ENCODE measurements at places on chromosomes 7 and 10. TPM values are rescaled to one million over a fixed set of nuclear protein-coding genes. Genes with fewer than 3 reads are reported as not detected.

DNA sequence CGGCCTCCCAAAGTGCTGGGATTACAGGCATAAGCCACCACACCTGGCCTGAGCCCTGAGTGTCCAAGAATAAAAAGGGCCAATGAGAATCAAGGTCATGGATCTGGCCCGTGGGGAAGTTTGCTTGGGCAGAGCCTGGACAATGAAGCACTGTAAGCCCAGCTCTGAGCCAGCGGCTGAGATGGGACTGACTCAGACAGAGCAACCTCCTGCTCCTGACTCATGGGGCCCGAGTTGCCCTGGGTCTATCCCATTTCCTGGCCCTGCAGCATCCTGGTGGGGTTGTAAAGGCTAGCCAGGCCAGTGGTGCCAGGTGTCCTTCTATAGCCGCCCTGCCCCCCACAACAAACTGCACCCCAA is 5.2 kb upstream of the MYH16 start:
- no peak for DNase-seq

DNA sequence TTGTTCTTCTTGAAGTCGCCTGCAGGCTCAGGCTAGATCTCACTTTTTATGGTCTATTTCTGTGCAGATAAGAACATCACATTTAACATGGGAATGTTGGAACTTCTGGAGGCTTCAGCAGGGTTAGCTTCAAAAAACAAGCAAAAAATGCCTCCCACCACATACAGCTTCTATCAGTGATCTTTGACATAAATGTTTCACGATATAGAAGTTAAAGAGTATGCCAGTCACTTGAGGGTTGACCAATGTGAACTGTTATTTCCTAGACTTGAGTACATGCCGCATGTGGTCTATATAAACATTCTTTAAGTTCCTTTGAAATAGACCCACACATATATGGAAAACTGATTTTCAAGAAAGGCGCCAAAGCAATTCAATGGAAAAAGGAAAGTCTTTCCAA is 219.2 kb upstream of the KLF14 start:
- DNase-seq = no peak

GRCh38 chr10:110641256-110641655 is 2.9 kb upstream of the RBM20 start:
- no peak for DNase-seq

DNA sequence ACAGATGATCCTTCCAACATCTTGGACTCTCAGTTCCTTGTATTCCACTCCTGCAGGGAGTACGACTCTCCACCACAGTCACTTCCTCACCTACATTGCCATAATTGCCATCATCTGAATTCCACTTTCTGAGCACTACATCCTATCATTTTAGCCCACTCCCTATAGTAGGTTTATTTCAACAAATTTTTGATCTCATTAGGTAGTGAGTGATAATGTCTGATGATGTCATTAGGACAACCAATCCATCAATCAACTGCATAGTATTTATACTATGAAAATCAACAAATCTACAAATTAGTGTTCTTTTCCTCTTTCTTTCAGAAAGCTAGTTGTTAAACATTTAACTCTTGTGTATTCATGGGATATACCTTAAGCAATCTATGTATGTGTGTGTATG is 13.7 kb upstream of the TRA2A start:
- no peak for DNase-seq

GRCh38 chr10:78339251-78339650 is 305.6 kb downstream of the RPS24 start:
- peak; percentile 58 for DNase-seq

DNA sequence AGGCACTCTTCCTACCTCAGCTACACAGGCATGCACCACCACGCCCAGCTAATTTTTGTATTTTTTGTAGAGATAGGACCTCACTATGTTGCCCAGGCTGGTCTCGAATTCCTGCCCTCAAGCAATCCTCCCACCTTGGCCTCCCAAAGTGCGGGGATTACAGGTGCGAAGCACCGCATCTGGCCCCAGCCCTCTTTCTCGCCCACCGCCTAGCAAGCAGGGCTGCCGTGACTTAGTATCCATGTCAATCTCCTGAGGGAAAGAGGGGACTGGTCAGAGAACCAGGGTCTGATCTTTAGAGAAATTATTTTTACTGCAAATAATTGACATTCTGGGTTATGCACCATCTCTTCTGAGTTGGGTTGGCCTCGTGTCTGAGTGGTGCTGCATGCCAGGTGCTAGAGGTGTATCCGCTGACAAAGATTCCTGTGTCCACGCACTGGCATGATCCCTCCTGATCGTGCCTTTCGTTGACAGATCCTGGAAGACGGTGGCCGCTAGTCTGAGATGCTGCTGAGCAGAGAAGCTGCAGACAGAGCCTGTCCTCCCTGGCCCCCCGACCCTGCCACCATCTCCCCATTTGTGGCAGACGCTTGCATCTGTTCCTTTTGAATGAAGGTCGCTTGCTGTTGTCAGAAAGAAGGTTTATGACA is 22.7 kb downstream of the WIPI2 start:
- DNase-seq = peak; percentile 48

- DNase-seq = no peak
These were observed 636.3 kb downstream of the PARD3 start for GRCh38 chr10:34178756-34179155.

OR13A1 gene
- not detected for total RNA-seq

SORCS3 gene
- total RNA-seq = 1.1 TPM

DNA sequence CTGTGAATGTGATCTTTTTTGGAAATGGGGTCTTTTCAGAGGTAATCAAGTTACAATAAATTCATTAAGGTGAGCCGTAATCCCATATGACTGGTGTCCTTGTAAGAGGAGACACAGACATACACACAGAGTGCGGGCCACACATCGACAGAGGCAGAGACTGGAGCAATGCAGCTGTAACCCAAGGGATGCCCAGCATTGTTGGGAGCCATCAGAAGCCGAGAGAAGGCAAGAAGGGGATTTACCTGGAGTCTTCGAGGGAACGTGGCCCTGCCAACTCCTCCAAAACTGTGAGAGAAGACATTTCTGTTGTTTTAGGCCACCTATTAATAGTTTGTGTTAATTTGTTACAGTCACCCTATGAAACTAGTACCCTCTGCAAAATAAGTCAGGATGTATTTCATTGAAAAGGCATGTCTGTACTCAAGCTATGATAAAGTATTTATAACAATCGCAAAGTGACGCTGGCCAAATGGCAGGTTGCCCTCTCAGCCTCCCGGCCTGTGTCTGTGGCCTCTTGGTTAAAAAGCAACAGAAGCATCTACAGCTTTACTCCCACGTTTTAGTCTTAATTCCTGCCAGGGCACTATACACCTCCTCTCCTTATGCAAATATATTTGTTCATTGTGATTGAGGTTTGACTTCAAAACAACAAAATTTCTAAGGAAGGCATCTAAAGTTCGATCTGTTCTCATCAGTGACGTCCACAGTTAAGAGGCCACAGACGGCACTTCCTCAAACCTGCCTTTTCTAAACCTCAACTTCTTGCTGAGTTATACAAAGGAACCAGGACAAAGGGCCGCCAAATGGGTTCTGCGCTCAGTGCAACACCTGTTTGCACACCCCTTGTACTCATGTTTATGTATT is 46.8 kb downstream of the HIPK2 start:
- DNase-seq = no peak

AKR1D1 gene
- not detected for total RNA-seq

CCDC3 gene
- total RNA-seq = 6.9 TPM

DNA sequence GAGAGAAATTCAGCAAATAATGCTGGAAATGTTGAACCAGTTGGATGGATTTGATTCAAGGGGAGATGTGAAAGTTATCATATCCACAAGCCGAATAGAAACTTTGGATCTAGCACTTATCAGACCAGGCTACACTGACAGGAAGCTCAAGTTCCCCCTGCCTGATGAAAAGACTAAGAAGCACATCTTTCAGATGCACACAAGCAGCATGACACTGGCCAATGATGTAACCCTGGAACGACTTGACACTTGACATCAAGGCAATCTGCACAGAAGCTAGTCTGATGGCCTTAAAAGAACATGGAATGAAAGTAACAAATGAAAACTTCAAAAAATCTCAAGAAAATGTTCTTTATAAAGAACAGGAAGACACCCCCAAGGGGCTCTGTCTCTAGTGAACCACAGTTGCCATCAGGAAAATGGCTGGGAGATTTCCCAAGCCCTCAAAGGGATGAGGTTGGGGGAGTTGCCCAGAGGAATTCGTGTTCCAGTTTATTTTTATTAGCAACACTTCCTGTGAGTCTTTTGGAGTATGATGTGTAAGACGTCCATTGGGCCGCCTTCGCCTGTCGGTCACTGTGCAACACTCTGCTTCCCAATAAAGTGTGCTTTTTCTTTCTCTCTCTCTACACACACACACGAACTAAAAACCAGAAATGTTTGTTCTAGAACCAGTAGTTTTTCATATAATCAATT is 200.0 kb downstream of the HIBADH start:
- no peak for DNase-seq

DNA sequence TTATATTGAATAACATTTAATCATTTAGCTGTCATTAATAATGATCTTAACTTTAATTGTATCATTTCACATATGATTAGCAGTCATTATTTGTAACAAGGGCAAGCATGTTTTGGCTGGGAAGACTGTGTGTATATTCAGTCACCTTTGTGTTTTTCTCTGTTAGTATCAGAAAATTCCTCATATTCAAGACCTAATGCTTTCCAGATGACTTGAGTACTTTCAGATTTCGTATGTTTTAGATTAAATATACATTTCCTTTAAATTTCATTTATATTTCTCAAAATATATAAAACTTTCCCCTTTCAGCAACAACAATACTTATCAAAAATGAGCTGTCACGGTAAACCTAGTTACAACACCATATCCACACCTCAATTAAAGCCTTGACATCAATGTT is 6.3 kb upstream of the CACNA2D1 start:
- no peak for DNase-seq

GRCh38 chr7:125098377-125098970 is 168.8 kb upstream of the POT1 start:
- DNase-seq = no peak

HIF1AN gene
- total RNA-seq = 14.3 TPM

KBTBD2 gene
- total RNA-seq = 38.5 TPM

HYAL4 gene
- not detected for total RNA-seq

GRCh38 chr10:61166489-61166888 is 222.5 kb upstream of the RHOBTB1 start:
- no peak for DNase-seq

DNA sequence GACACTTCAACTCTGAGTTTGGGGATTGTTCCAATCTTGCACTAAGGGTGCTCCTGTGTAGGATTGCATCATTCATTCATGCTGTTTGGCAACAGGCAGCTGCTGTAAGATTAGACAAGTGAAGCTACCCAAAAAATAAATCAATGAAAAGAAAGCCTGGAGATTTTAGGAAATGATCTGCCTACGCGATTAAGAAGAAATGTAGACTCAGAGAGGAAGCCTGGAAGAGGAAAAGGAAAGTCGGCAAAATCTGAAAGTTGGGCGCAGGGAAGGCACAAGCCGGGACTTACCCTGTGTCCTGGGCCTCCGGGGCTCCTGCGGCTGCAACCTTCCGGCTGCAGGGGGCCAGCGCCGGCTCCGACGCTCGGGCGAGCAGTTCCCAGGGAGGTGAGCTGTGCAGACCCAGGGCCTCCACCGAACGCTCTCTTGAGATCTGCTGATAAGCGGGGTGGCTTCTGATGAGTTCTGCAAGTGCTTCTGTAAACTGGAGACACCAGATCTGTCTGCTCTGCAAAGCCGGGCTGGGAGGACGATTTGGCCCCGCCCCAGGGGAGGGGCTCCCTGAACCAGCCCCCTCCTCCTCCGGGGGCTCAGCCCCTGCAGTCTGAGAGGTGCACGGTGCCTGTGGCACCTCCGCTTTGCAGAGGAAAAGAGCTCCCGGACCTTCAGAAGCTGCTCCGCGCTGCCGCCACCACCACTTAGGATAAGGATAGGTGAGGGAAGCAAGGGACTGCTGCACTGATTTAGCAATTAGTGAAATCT is 17.4 kb downstream of the PSPH start:
- peak; percentile 69 for DNase-seq

GRCh38 chr10:5045095-5045494 is 41.4 kb upstream of the AKR1C2 start:
- no peak for DNase-seq

ENTPD1 gene
- 19.9 TPM for total RNA-seq

DNA sequence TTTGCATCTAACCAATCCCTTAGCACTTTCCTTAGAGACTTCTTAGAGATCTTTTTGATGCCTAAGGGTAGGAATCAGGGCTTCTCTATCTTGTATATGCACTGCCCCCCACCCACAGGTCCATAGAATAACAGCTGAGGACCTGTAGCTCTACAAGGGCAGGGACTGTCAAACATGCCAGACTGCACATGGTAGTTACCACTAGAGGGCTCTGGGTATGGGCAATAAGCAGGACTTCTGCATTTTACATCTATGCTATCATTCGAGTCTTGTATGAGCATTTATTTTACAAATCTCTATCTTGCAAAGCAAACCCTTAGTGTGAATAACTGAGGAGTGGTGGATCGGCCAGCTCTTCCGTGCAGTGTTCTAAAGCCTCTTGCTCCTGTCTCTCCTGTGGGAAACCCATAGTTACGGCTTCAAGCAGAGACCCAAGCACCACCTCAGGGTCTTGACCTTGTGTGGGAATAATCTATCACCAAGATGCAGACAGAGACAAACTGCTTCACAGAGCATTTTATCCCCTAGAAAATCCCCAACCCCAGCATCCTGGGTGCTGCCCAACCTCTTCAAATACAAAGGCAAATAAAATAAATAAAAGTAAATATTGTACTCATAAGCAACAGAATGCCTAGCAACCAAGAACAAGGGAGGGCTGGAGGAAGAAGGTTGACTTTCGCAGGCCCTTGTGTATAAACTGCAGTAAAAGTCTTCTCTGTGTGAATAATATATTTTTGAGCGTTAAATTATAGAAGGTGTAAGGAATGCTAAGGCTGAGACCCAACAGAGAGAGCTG is 219.3 kb downstream of the WDR11 start:
- no peak for DNase-seq

- DNase-seq = no peak
These were observed 5.4 kb downstream of the POP7 start for GRCh38 chr7:100711369-100711768.

CFAP46 gene
- total RNA-seq = not detected

FFAR4 gene
- not detected for total RNA-seq

DNA sequence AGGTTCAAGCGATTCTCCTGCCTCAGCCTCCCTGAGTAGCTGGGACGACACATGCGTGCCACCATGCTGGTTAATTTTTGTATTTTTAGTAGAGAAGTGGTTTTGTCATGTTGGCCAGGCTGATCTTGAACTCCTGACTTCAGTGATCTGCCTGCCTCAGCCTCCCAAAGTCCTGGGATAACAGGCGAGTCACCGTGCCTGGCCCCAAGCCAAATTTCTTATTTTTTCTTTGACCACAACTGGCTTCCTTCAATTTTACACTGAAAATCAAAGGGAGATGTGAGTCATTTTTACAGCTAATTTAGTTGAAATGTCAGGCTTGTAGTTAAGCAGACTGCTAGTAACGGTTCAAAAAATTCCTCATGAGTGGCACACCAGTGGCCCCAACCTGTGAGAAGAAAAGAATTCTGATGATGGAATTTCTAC is 7.8 kb downstream of the RNF216 start:
- DNase-seq = peak; percentile 71

GRCh38 chr10:28432210-28432676 is 100.7 kb upstream of the WAC start:
- peak; percentile 77 for DNase-seq

SPDYE9 gene
- not detected for total RNA-seq

PDK4 gene
- total RNA-seq = 780 TPM
